SIG-M5 (cell line): ENCODE measurements at places on chromosomes 16 and 17.

DNA sequence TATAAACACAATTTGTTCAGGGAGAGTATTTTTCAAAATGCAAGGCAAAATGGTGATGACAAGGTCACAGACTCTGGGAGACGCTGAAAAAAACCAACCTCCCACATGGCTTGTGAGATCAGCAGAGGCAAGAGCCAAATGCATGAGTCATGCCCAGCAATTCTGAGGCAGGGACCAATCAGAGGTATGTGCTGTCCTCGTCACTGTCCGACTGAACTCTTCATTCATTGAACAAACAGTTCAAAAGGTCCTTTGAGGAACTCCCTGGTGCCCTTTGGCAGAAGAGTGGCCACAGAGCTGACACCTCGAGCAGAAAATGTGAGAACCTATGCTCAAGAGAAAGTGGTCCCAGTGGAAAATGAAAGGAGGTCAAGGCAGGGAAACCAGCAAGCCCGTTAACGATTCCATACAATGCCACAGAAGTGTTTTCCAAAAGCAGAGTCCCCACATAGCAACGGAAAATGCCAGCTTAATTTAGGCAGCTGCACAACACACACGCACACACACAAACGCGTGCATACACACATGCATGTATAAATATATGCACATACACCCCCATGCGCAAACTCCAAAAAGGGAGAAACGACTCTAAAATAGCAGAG, 50.9 kb downstream of the CDH11 start:
- no peak for DNase-seq

- no peak for DNase-seq
These were observed 27.3 kb upstream of the GSG1L start for GRCh38 chr16:28090646-28091377.

- no peak for DNase-seq
These were observed 37.6 kb downstream of the PGS1 start for GRCh38 chr17:78415821-78416711.

DNA sequence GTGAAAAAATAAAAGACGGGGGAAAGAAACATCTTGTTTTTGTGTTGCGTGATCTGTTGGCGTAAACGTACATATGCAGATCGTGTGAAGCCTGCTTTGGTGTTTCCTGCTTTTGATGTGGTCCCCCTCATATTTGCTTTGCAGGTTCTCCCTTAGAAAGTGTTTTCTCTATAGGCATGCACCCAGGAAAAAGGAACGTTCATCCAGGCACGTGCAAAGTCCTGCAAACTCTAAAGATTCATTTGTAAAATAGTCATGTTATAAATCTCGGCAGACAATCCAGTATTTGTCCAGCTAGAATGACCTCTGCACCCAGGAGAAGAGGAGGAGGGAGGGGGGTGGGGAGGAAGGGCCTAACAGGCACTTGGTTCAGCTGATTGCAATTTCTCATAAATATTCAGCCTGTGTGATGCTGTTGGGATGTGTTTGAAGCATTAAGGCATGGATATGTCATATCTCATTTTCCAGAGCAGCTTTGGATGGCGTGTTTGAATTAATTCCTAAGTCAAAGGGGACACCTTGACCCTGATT, 40.3 kb upstream of the DDX52 start:
- DNase-seq = no peak

DNA sequence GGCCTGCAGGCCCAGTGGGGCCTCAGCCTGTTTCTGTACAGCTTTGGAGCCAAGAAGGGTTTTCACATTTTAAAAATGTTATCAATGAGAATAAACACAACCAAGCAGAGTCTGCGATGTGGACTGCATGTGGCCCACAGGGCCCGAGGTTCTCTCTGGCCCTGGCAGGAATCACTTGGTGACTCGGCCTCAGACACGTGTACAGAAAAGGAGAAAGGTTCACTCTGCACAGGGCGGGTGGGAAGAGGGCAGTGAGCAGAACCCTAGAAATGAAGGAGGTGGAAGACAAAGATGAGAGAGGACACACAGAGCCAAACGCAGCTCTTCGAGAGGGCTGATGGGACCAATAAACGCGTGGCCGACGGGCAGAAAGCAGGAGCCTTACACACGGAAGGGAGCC, 11.6 kb upstream of the ZNF750 start:
- DNase-seq = no peak

GRCh38 chr17:44002141-44002848, 2.1 kb upstream of the NAGS start:
- DNase-seq = no peak

DNA sequence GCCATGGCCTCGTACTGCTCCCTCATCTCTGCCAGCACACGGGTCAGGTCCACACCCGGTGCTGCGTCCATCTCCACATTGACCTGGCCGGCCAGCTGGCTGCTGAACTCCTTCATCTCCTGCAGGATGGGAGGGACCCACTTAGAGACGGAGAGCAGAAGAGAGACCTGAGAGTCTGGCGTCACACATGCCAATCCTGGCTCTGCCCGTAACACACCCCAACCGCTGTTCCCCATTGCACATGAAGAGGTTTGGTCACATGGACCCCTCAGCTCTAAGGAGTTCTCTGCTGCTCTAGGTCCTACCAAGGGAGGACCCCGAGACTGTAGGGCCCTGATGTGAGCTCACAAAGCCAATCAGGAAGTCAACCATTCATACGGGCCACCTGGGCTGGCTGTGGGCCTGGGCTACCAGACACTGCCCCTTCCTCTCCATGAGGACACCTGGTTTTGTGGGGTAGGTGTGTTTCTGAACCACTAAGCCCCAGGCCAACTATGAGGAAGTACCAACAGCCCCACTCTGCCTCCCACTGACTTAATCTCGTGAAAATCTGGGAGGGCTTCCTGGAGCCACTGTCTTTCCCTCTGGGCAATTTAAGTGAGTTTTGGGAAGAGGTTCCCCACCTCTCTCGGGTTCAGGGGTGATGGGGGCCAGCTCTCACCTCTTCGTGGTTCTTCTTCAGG, 2.4 kb downstream of the KRT15 start:
- no peak for DNase-seq

GRCh38 chr16:74046524-74046923, 250.1 kb upstream of the PSMD7 start:
- no peak for DNase-seq

DNA sequence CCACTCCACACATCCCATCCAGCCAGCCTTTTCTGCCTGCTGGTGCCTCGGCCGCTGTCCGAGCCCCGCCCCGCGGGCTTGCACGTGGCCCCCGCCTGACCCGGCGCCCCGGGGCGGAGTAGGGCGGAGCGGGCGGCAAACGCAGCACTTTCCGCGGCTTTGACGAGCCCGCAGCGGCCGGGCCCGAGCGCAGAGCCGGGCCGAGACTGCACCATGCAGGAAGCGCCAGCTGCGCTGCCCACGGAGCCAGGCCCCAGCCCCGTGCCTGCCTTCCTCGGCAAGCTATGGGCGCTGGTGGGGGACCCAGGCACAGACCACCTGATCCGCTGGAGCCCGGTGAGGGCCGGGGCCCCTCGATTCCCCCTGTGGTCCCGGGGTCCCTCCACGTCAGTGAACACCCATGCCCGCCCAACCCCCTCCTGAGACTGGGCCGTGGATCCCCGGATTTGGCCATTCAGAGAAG, at the start of gene HSF4:
TSS of gene HSF4 (plus strand) at position 147 of the 463 bp plus-strand sequence. CDS start at position 214, 67 bp downstream.
- no peak for DNase-seq

GRCh38 chr17:76577876-76578275, 7.8 kb downstream of the ST6GALNAC2 start:
- no peak for DNase-seq

DNA sequence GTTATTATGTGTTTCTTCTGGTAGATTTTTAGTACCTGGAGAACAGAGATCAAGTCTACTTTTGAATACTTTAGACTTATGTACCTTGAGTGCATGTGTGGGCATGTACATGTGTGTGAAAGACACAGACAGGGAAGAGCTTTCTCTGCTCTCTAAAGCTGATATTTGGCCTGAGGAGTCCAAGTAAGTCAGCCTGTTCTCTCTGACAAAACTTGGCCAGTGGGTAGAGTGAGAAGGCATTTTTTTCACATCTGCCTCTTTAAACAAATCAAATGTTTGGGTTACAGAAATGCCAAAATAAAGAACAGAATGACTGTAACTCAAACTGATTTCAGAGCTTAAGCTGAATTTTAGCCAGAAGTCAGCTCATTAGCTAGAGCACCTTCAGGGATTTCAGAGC, 309.7 kb upstream of the DYNLRB2 start:
- DNase-seq = no peak

- DNase-seq = peak; percentile 55
These were observed 5.8 kb downstream of the TMEM231 start for GRCh38 chr16:75550211-75550662.

GRCh38 chr17:77857613-77858012, 100.9 kb upstream of the TNRC6C start:
- no peak for DNase-seq

GRCh38 chr17:32798938-32799337, 78.0 kb downstream of the MYO1D start:
- DNase-seq = no peak

GRCh38 chr16:27822996-27823395, 240.5 kb downstream of the GSG1L start:
- DNase-seq = no peak

DNA sequence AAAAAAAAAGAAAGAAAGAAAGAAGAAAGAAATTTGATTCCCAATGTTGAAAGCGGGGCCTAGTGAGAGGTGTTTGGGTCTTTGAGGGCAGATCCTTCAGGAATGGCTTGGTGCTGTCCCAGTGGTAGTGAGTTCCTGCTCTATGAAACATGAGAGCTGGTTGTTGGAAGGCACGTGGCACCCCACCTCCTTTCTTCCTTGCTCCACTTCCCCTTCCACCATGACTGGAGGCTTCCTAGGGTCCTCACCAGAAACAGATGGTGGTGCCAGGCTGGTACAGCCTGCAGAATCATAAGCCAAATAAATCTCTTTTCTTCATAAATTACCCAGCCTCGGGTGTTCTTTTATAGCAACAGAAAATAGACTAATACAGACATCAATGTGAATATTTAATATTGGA, 147.3 kb upstream of the KCNJ18 start:
- DNase-seq = no peak

GRCh38 chr17:17675925-17676534, 5.2 kb upstream of the RAI1 start:
- DNase-seq = no peak

DNA sequence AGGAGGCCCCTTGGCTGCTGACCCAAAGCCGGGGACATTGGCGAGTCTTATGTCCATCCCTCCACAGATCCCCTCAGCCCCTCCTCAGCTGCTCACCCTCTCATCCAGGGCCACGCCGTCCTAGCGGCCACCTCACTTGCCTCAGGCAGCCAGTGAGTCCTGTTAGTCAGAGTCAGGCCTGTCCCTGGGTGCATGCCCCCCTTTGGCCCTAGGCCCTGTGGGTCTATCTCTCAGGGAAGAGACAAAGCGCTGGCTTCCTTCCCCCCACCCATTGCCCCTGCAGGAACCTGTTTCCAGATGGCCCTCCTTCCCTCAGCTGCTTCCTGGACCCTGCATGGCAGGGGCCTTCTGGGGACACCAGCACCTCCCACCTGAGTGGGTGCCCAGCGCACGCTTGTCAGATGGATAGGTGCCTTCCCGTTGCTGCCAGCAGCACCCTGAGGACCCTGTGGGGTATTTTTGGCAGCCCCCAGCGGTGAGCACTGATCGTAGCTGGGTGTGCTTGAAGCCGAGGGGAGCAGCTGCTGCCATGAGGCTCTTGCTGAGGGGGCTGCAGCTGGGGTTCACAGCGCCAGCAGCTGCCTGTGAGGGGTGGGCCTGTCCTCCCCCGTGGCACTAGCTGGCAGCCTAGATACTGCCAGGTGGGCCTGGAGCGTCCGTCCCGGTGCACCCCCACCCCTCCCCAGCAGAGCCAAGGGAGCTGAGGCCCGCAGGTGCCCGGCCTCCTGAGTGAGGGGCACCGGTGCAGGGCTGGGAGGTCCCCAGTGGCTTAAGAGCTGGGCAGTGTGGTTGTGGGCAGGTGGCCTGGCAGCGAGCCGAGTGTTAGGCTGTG, 8.4 kb downstream of the DBNDD1 start:
- DNase-seq = no peak

DNA sequence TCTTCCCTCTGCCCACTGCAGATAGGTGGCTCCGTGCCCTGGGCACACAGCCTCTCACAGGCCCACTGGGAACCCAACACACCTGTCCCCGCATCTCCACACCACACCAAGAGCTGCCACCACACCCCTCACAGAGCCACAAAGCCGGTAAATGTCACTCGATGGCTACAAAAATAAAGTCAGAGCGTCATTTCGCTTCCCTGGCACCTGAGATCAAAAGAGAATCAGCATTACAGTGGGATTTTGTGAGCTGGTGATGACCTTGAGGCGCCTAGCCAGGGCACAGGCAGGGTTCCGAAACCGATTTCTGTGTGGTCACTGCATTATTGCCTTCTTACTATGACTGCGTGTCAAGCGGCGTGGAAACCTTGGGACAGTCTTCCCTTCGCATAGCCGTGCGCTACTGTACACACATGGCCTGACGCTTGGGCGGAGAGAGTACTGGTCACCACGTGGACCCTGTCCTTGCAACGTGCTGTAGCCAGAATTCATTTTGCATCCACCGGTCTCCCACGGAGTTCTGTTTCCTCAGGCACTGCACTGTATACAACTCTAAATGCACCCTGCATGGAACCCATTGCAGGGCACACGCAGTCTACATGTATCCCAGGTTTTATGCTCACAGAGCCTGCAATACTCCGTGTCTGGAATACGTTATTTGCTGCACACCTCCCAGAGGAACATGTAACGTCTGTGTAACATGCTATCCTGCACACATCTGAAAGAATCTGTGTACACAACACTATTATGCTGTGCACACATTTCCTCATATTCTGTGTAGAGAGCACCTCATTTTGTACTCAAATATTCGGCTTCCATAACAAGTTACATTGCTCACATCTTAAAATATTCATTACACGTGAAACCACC, 5.8 kb upstream of the FOXF1 start:
- no peak for DNase-seq

DNA sequence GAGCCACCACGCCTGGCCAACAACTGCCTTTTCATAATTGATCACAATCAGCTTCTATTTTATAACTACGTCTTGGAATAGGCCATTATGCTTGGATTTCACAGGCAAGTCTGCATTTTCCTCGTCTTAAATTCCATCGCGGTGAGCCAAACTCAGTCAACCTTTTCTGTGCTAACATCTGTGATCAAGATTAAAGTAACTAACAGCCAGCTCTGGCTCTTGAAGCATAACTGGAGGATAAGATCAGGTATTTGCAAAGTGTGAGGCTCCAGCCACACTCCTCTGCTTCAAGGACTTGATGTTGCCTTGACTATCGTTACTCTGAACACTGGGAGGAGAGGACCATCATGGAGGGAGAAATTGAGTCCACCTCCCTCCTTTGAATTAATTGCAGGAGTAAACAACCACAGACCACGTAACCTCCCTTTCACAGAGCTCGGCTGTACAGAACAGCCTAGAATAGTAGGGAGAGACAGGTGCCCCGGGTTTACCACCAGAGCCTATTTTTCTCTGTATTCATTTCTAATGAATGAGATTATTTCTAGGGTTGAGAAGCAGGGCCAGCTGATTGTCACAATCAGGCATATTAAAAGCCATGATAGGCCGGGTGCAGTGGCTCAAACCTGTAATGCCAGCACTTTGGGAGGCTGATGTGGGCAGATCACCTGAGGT, 143.0 kb downstream of the XYLT1 start:
- DNase-seq = no peak
